ENCODE measurements at places on chromosomes 2 and 18.

GRCh38 chr2:25389161-25389560 is 47.4 kb upstream of the DNMT3A start:
- no peak for DNase-seq

- no peak for DNase-seq
These were observed 24.5 kb downstream of the KCNF1 start for GRCh38 chr2:10935953-10936942.

DNA sequence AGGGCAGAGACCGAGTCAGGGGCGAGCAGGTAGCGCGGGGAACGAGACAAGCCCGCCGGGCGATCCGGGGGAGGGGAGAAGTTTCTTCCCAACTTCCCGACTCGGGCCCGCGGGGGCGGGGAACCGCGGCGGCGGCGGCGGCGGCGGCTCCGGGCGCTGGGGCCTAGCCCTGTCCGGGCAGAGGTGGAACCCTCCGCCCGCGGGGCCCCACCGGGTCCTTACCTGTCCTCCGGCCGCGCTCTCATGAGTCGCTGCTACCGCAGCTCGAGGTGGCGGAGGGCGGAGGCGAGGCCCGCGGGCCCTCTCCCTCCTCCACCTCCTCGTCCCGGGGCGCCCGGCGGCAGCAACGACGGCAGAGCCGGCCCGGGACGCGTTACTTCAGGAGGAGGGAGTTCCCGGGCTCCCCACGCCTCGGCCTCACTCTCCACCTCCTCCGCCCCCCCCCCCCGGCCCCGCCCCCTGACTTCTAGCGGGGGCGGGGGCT is at the start of gene YES1:
TSS of gene YES1 (minus strand) at position 351 of the 484 bp plus-strand sequence. CDS start 55,415 bp downstream, outside the sequence.
- DNase-seq, result peak; percentile 81

DNA sequence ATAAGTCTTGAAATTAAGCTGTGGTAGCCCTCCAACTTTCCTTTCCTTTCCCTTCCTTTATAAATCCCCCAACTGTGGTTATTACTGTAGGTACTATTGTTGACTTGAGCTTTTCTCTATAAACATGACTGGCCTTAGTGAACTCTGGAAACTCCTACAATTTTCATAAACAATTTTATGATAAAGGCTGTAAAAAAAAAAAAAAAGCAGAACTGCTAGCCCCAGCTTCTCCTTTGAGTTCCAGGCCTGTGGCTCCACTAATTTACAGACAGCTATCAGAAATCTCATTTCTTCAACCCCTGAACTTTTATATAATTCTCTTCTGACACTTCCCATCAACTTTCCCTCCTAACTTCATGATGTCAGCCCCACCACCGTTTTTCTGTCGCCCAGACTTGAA is 174.3 kb downstream of the IKZF2 start:
- no peak for DNase-seq

- no peak for DNase-seq
These were observed 59.3 kb downstream of the SERTAD2 start for GRCh38 chr2:64594226-64594989.

GRCh38 chr2:95379371-95379831 is 23.1 kb upstream of the FAHD2A start:
- no peak for DNase-seq

DNA sequence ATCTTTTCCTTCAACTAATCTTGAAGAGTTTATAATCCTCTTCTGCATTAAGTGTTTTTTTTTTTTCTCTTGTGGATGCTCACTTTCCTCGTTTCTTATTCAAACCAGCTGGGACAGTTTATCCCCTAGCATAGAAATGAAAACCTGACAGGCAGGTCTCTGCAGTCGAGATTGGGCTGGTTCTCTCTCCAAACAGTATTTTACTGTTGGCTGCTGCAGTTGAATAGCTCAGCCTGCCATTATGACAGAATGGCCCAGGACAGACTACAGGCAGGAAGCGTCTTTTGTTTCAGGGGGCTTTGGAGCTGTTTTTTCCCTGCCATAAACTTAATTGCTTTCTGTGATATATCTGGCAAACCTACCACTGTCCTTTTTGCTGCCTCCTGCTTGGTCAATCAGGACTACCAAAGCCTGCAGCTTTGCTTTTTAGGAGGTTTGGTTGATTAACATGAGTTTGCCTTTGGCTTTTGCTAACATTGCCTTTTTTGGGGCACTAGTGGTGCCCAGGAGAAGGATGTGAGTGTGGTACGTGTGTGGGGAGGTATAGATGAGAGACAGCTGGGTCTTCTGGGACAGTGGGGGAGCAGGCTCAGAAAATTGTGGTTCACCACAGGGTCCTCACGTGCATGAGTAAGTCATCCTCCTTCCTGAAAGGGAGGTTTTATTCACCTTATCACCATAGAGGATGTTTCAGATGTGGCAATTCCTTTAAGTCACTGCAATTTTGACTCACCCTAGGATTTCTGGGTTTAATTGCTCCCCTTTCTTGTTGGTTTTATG is 128.7 kb downstream of the LYPD6B start:
- no peak for DNase-seq

DNA sequence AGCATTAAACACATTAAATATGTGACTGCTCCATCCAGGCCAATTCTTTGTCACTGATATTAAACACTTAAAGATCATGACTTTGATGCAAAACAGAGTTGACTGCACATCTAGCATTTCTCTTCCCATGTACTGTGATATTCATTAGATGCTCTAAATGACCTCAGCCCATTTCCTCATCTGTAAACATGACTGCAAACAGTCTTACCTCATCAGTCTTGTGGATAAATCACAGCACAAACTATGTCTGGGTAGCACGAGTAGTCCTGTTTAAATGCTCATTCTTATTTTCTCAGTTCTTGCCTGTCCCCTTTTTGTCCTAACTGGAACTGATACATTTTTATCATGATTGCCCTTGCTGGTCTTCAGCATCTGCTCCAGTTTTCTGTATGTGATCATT is 1974.8 kb upstream of the LRRTM1 start:
- DNase-seq, result no peak

DNA sequence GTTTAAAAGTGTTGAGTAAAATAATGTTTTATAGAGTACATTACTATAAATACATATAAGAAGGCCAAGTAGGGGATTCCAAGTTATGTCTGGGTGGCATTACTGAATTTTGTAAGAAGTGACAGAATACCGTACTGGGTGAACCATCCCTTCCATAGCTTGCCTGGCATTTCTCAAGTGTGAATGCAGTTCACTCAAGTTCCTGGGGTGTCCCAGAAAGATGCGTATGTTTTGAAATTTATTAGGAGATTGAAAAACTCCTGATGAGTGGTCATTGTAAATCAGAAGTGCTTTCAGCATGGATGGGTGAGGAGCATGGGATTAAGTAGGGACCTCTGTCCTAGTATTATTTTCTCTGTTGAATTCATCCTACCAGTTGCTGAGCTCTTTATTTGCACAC is 103.2 kb downstream of the VAPA start:
- DNase-seq, result no peak

GRCh38 chr2:191314697-191315364 is 69.6 kb downstream of the MYO1B start:
- DNase-seq, result no peak

DNA sequence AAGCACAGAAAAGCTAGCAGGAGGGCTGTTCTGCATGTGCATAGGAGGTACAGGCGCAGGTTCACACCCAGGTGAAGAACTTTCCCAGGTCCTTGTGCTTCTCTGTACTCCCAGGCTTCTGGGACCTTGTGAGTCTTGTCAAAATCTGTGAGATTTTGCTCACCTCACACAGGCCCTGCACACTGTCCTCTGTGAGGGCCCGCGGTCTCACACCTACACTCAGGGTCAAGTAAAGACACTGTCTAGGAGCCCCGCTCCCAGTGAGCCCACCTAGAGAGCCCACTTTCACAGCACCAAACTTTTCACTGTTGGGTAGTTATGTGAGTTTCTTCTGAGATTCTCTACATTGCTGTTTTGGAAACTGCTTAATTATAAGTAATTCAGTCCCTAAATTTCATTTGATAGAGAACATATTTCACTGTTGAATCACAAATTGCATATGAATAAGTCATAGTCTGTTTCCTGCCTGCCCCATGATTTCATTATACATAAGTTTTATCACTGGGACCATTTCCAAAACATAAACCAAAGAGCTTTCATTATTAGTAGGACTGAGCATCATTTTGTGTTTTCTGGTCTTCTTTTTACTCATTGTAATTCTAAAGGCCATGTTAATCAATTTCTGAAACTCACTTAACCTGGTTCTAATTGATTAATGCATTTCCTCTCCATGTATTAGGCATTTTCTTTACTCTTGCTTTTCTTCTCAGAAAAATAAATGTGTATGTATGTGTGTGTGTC is 234.2 kb upstream of the SPOPL start:
- DNase-seq, result no peak

DNA sequence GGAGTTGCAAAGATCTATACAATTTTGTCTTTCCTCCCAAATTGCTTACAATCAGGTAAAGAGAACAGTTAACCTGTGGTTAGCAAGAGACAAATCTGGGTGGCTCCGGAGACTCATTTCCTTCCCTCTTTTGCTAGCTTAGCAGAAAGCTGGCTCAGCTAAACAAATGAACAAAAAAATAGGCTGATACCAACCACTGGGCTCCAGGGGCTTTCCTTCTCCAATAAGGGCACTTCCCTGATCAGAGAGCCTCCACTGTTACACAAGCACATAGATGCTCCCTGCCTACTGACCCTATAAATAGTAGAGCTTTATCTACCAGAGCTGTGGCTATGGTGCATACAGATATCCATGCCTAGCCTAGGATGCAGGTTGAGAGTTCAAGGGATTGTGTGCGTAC is 90.1 kb upstream of the ARL5A start:
- DNase-seq, result no peak

- no peak for DNase-seq
These were observed 126.6 kb upstream of the RMDN2 start for GRCh38 chr2:37798315-37799005.
